ENCODE measurements at places on chromosomes 13 and 19. TPM values are rescaled to one million over a fixed set of nuclear protein-coding genes. Genes with fewer than 3 reads are reported as not detected.

PLA2G4C gene
- polyA plus RNA-seq, result 2.3 TPM

MBD3L2 gene
- polyA plus RNA-seq, result not detected

FFAR2 gene
- 0.28 TPM for polyA plus RNA-seq

ZNF544 gene
- polyA plus RNA-seq, result 7.7 TPM

AZU1 gene
- 0.24 TPM for polyA plus RNA-seq

GARIN5A gene
- 1.7 TPM for polyA plus RNA-seq

ZNF443 gene
- 1.1 TPM for polyA plus RNA-seq

RNF225 gene
- not detected for polyA plus RNA-seq

TNFSF9 gene
- not detected for polyA plus RNA-seq

CEACAM6 gene
- not detected for polyA plus RNA-seq

SULT2A1 gene
- polyA plus RNA-seq, result 892 TPM

ZNF439 gene
- polyA plus RNA-seq, result 0.33 TPM

NOTCH3 gene
- polyA plus RNA-seq, result 0.49 TPM

SUGT1 gene
- polyA plus RNA-seq, result 15.5 TPM
